ENCODE measurements at places on chromosomes 2 and 18. TPM values are rescaled to one million over a fixed set of nuclear protein-coding genes. Genes with fewer than 3 reads are reported as not detected.

Gene NT5DC4
- total RNA-seq, result not detected

Gene UGT1A4
- total RNA-seq, result not detected

DNA sequence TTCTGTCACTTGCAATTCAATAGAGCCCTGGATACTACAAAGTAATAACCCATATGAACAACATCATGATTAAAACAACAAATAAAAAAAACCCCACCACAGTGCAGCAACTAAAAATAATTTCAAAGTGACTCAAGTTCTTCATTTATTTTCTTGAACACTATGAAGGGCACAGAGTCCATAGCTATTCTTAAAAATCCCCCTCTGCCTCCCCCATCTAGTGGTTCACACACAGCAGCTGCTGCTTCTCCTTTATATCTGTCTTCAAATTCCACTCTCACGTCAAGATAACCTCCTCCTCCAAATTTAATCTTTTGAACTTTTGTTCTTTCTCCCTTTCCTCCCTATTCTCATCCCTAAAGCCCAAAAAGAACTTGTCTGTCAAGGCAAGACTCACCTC, 591.3 kb downstream of the ZEB2 start:
- DNase-seq, result no peak

Gene SPATA3
- not detected for total RNA-seq

DNA sequence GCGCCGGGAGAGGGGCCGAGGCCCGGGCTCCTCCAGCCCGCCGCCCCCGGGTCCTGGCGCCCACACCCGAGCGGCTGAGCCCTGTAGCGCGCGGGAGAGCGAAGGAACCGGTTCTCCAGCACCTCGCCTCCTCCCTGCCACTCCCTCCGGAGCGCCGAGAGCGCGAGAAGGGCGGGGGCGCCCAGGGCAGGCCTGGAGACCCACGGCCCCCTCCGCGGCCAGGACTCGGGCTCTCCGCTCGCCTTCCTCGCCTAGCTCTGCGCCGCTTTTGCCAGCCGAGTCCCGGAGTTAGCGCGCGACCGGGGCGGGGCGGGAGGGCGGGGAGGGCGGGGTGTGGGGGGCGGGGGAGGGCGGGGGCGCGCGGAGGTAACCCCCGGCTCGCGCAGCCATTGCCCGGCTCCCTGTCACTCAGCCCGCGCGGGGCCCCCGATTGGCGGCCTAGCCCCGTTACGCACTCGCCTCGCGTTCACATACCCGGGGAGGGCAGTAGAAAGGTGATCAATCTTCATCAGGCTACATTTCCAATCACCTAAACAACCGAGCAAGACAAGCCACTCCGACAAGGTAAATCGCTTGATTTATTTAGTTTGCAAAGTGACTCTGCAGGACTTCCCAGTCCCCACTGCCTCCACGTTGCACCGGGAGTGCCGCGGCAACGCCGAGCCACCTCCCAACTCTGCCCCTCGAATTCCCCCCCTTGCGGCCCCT, at the start of gene OTX1:
TSS of gene OTX1 (plus strand) at position 497 of the 708 bp plus-strand sequence. CDS start 2,161 bp downstream, outside the sequence.
- DNase-seq, result peak; percentile 33

- no peak for DNase-seq
Observed at GRCh38 chr2:110861616-110862260, 129.4 kb downstream of the ACOXL start.

DNA sequence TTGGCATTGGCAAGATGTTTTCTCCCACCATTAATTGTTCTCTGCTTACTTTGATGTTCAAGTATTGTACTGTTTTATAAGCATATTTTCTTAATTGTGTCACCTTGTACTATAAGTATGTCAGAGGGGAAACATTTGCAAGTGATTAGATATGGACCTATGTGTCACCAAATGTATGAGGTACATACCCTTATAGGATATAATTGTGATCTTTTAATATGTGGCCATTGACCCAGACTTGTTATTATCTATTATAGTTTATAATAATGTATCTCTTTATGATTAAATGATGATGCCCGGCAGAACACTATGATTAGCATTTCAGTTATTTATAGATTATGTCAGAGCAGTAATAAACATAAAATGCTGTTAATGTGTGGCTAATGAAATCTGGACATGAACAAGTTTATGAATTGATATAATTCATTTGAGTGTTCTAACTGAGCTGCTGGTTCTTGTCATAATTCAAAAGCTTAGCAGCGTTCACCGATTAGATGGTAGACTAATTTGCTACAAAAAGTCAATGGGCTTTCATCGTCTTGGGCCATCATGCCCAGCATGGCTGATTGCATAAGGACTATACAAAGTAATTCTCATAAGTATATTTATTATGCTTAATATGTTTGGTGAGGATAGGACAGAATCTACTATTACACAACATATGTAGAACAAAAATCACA, 480.9 kb upstream of the FANCL start:
- no peak for DNase-seq

Data from cerebellum (tissue), 4 donors.